Osteoblast (primary cell): ENCODE measurements at places on chromosomes 3 and 15. TPM values are rescaled to one million over a fixed set of nuclear protein-coding genes. Genes with fewer than 3 reads are reported as not detected.

The SCN11A gene
- total RNA-seq, result under 0.01 TPM in 1 of 2 replicates, not detected in the other

DNA sequence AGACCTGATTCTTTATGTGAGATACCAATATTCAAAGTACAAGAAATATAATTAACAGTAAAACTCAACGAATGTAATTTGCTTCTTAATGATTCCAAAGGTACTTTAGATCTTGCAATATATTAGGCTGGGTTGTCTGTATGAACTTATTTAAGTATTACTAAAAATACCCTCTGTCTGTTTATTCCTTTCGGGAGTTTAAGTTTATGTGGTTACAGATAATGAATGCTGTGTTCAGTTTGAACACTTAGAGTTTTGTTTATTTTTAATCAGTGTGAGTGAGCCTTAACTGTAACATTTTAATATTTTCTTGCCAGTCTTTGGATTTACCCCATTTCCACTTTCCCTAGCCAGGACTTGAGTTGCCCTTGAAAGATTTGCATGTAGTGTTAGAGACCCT lies 3.5 kb downstream of the PDE8A start:
- DNase-seq, result no peak

GRCh38 chr3:69250014-69250413 lies 127.6 kb upstream of the LMOD3 start:
- DNase-seq, result no peak

The HHLA2 gene
- total RNA-seq, result not detected in 2 replicates

DNA sequence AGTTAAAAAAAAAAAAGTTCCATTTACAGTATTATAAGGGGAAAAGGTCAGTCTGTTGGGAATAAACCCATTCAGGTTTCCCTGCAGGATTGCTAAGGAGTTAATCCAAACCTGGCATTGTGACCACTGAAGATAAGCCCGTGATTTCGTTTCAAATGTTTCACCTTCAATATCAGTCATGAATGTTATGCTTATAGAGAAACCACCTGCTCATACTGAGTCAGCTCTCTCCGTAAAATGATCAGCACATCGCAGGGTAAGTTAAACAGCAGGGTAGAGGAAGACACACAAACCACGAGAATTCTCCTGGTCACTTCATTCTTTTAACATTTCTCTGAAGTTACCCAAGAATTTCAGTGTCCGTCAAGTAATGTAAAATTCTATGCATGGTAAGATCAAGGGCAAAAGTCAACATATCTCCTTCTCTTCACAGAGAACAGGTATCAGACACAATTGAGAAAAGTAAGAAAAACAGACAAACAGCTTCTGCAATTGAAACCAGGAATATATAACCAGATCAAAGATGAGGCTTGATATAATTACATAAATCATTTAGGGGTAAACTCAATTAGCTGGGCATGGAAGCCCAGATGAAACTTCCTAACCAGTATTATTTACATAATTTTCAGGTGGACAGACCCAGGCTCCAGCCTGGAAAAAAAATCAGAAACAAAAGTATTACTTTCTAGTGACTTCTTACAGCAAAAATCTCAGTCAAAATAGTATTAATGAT lies 67.6 kb upstream of the ARHGEF3 start:
- no peak for DNase-seq

GRCh38 chr3:68793759-68794701 lies 138.3 kb downstream of the TAFA4 start:
- no peak for DNase-seq

- DNase-seq, result no peak
Measured at GRCh38 chr15:78363381-78363734, 23.2 kb downstream of the CRABP1 start.

GRCh38 chr3:64852738-64853137 lies 164.9 kb upstream of the ADAMTS9 start:
- DNase-seq, result no peak

The CAPN3 gene
- total RNA-seq, result 1.1 and 3.2 TPM in 2 replicates

The FBXW12 gene
- total RNA-seq, result not detected in 2 replicates

The UACA gene
- 158 and 161 TPM in 2 replicates for total RNA-seq

DNA sequence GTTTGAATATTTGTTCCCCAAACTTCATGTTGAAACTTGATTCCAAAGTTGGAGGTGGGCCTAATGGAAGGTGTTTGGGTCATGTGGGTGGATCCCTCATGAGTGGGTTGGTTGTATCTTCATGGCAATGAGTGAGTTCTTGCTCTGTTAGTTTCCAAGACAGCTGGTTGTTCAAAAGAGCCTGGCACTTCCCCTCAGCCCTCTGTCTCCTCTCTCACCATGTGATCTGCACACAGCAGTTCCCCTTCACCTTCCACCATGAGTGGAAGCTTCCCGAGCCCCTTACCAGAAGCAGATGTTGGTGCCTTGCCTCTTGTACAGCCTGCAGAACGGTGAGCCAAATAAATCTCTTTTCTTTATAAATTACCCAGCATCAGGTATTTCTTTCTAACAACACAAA lies 327.1 kb upstream of the SLCO3A1 start:
- DNase-seq, result no peak

GRCh38 chr15:75654201-75654907 lies 6.6 kb downstream of the SNX33 start:
- DNase-seq, result peak; percentile 58
